Stimulated activated CD4-positive, alpha-beta T cell treated with anti-CD3 and anti-CD28 coated beads, Interleukin-2, amount 100 ng/mL, for 48 hours (primary cell): ENCODE measurements at places on chromosomes 3 and 15.
A peak's percentile ranks its signal among the peaks of the same experiment; 100 is the strongest.

- no peak for DNase-seq
Measured at GRCh38 chr15:71282076-71282475, 166.8 kb downstream of the THSD4 start.

GRCh38 chr3:23749609-23750008 is 56.1 kb upstream of the UBE2E1 start:
- no peak for DNase-seq

GRCh38 chr15:99399618-99400017 is 148.3 kb downstream of the LRRC28 start:
- DNase-seq = no peak

DNA sequence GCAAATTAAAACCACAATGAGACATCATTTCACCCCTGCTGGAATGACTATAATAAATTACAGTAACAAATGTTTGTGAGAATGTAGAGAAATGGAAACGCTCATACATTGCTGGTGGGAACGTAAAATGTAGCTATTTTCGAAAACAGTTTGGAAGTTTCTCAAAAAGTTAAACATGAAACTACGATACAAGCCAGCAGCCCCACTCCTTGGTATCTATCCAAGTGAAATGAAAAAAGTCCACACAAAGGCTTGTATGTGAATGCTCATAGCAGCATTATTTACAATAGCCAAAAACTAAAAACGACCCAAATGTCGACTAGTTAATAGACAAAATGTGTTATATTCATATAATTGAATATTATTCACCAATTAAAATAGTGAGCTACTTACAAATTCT is 22.9 kb upstream of the CFAP20DC start:
- no peak for DNase-seq

DNA sequence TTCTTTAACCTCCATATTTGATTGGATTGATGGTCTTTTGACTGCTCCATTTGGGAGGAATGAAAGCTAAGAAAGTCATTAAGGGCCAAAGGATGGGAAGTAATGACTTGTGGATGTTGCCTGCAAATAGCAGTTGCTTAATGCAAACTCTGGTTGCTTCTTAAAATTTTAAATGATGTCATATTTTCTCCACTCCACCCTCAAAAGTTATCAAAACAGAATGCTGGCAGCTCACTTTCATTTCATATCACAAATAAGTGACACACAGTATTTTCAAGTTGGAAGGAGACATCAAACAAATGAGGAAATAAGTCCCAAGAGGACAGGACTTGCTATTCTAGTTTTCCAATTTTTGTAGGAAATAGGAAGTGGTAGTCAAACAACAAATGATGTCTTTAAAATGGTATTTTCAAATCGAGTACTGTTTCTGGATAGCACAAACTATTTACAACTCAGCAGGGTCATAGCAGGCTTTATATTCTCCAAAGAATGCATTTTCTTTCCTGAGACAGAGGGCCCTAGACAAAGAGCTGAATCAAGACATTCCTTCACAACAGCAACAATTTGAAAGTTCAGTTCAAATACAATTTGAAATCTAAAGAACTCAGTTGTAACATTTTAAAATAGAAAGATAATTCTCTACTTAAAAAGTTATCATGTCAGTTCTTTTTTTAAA is 165.1 kb upstream of the UBE2E1 start:
- DNase-seq = no peak

DNA sequence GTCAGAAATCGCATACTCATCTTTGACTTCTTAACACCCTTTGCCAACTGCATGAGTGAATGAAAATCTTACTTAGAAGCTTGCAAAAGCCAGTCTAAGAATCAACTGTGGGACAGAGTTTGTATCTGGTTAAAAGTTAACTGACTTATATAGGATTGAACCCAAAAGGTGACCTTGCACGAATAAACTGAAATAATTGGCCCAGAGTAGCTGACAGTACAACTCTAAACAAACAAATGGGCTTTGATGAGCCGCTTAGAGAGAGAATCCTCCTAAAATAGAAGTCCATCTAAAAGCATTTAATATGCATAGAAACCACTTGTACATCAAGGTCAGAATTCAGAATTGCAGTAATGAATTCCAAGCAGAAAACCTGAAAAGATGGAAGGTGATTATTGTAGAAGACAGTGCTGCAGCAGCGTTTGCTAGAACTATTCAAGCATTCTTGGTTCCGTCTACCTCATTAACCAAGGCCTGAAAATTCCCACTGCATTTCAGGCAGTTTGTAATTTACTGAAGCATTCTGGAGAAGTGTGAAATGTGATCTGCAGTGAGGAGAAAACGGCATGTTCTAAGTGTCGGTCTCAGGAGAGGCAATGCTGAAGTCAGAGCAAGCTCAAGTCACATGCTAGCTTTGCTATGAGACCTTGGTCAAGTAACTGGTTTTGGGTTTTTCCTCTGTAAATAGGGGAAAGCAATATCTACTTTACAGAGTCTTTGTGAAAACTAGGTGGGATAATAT is 103.7 kb downstream of the CADPS start:
- DNase-seq = no peak

- DNase-seq = no peak
Measured at GRCh38 chr3:115279939-115280338, 132.9 kb upstream of the ZBTB20 start.

GRCh38 chr3:45593708-45594601 is 596 bp upstream of the LIMD1 start:
- DNase-seq = peak; percentile 59

DNA sequence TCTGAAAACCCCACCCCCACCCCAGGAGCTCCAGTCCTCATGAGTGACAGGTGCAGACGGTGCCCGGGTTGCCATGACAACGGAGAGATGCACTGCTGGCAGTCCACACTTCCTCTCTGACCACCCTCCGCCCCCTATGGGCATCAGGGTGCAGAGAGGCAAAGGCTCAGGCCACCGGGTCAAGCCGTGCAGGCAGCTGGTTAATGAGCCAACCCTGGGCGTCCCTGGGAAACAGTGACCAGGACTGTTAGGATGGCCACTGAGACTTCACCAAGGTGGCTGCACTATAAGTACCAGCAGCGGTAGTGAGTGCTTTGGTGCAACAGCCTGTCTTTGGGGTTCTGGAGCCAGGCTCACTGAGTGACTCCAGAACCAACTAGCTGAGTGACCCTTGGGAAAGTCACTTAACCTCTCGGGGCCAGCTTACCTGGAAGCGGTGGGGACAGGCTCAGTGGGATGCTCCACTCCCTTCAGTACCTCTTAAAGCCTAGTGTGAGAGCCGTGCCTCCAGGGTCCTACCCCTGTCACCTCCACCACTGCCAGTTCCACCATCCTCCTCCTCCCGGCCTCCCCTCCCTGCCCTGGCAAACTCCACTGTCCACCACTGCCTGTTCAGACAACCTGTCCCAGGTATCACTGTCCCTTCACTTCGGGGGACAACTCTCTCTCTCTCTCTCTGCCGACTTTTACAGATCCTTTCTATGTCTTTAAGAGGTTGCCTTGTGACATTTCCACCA is 121.0 kb upstream of the PRR20G start:
- no peak for DNase-seq
